ENCODE measurements at places on chromosomes 5 and 9.

- DNase-seq, result no peak
Measured at GRCh38 chr5:55993013-55993412, 1.8 kb downstream of the IL6ST start.

DNA sequence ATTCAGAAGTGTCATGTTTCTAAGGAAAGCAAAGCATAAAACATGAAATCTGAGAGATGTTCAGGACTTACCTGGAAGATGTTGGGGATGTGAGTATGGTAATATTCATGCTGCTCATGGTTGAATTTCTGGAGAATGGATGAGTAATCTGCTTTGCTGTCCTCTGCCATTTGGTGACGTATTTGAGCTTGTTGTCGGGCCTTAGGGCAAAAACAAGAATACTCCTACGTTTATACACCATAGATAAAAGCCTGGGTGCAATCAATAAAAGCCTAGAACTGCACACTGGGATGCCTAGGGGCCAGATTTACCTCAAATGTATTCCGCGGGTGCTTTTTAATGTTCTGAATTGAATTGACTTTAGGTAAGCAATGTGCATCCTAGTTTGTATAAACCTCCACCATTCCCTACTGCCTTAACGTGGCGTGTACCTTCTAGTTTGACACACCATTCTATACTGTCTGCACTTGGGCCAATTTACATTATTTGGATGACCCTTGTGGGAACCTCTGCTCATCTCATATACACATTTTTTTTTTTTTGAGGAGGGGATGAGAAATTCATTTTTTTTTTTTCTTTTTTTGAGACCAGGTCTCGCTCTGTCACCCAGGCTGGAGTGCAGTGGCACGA is 94.4 kb downstream of the USP20 start:
- no peak for DNase-seq

GRCh38 chr5:177496727-177497291 is 595 bp downstream of the PDLIM7 start:
- DNase-seq, result peak; percentile 91

DNA sequence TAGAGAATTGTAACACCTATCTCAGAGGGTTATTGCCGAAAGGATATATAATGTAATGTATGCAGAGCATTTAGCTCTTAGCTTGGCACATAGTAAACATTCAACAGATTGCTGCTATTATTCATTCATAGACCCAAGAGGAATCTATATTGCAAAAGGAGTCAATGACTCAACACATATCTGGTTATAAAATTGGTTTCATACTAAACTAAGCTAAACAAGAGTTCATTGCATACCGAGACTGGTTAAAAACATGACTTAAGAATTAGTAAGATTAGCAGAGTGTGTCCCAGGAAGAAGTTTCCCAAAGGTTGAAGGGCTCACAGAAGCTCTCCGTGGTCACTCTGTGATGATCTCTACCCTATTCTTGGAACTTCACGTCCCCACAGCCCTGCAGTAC is 339.6 kb upstream of the CCNH start:
- DNase-seq, result no peak

- DNase-seq, result no peak
Measured at GRCh38 chr9:110874963-110875674, 163.2 kb downstream of the LPAR1 start.

DNA sequence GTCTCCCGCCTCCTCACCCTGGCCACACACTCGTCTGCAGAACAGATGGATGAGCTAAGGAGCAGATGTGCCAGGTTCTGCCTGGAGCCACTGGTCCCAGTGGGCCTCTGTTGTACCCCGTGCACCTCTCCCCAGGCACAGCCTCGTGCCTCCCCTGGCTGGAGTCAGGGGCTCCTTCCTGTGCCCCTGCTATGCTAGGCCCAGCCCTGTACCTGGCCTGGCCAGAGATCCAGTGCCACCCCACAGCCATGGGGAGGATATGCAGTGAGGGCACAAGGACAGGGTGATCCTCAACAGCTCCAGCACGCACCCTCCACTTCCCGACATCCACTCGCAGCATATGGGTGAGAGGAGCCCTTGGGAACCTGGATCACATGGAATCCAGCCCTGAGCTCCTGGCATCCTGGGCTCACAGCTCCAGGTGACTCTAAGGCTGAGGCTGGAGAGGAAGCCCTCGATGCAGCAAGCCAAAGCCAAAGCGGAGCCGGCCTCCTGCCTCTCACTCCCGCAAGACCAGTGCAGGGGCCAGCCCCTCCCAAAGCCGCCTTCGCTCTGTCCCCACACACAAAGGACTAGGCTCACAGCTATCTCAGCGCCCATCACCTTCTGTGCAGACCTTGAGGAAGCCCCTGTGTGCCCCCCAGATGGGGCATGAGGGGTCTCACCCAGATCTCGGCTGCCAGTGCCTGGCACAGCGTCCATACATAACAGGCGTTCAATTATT is 23.7 kb upstream of the ADAMTS2 start:
- DNase-seq, result no peak

DNA sequence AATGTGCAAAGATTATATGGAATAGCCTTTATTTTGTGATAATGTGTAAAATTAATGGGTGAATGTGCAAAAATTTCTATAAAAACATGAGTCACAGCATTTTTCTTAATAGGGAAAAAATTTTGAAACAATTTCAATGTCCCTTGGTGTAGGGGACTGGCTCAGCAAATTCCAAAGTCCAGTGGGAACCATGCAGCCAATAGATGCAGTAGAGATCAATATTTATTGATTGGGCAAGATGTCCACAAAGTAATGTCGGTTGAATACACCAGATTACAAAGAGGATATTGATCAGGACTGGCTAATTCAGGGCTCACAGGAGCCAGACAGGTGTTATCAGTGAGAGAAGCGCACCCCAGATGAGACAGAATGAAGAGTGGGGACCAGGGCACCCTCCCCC is 62.5 kb downstream of the AMBP start:
- no peak for DNase-seq

GRCh38 chr5:96332535-96333366 is 100.3 kb downstream of the PCSK1 start:
- no peak for DNase-seq

DNA sequence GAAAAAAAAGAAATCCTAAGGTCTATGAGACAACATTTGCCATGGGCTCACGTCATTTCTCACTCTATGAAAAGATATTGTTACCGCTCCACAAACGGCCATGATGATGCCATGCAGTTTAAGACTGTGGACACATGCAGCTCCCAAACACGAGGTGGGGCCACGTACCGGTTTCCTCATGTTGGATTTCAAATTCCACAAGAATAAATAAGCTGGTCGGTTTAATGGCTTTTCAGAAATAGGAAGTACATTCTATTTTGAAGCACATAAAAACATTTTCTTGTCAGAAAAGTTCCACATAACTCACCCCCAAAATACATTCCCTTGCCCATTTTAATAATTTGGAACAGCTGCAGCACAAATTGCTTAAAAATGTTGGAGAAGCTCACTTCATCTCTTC is 130.6 kb downstream of the MYO10 start:
- no peak for DNase-seq

- DNase-seq, result no peak
Measured at GRCh38 chr5:135012033-135012588, 21.9 kb downstream of the PITX1 start.

DNA sequence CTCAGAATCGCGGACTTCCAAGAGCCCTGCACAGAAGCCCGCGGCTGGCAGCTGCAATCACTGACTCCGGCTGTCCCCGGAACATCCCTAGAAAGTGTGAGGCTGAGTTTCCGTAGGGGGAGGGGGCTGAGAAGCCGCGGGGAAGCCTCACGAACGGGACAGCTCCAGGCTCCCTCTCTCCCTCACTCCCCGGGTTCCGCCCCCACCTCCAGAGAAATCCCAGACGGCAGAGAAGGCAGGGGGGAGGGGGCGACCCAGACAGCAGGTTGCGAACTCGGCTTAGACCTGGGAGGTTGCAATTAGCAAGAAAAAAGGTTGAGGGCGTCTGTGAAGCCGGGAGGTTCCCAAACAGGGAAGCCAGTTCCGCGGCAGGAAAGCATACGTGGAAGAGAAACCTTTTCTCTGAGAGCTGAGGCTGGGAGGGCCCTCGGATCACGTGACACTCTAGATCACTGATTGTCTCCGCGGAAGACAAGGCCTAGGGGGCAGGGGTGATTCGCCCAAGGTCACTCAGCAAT is 73.8 kb upstream of the CPLX2 start:
- no peak for DNase-seq

GRCh38 chr5:36363101-36363500 is 61.4 kb upstream of the RANBP3L start:
- DNase-seq, result peak; percentile 43

DNA sequence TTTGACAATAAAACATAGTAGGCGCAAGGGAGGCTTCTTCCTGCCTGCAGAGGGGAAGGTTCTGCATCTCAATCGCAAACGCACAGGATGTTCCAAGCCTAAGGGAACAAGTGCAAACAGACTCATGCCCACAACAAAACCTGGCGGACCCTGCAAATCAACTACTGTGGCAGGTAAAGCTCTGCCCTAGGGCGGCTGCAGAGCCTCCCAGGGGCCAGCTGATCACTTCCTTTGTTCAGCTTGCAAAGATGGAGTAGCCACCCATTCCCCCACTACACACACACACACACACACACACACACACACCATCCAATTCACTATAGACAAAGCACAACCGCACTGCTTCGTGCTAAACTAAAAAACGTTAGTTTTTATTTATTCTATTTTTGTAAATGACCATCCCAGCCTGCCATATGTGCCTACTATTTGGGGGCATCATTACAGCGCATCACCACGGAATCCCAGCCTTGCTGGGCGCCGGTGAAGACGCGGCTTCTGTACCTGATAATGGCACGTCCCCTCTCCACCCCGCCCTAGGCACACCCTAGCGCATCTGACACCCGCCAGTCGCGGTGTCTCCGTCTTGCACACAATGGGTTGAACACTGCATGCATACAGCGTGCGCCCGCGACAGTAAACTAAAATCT is 57.6 kb downstream of the DPYSL3 start:
- no peak for DNase-seq

- no peak for DNase-seq
Measured at GRCh38 chr5:109855056-109855455, 165.3 kb downstream of the MAN2A1 start.

Data from skeletal muscle cell (primary cell).